ENCODE measurements at places on chromosomes 6 and 20.

GRCh38 chr6:17417817-17418216, 24.4 kb downstream of the CAP2 start:
- DNase-seq = no peak

DNA sequence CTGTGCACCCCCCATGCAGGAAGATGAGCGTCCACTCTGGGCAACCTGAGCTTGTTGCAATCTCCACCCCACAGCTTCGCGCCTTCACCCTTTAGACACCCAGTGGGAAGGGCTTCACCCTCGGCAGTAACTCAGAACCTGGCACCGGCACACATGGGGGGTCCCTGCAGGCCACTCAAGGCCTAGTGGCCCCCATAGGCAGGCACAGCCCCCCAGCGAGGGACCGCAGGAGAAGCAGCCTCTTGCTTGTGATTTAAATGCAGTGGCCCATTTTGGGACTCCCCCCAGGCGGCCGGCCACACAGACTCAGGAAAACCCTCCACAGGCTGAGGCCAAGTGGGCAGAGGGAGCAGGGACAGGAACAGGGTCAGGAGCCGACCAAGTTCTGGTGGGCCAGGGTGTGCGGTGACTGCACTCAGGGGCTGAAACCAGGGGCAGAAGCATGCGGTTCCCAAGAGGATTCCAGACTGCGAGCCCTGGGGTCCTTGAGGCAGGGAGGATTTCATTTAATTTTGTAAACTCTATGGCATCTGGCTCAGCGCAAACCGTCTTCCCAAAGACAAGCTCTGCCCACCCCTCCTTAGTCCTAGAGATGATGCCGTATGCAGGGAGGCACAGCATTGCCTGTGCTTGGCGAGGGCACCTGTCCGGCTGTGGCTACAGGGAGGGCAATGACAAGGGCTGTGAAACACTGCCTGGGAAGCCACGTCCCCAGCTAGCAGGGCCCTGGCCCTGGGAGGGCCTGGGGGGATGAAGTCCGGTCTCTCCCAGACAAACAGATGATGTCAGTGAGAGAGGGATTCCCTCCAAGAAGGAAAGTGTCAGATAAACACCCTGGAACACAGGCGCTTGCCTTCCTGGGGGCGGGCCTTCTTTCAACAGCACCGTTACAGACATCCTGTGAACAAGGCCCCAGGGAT, 52.9 kb upstream of the GPR31 start:
- DNase-seq = no peak

DNA sequence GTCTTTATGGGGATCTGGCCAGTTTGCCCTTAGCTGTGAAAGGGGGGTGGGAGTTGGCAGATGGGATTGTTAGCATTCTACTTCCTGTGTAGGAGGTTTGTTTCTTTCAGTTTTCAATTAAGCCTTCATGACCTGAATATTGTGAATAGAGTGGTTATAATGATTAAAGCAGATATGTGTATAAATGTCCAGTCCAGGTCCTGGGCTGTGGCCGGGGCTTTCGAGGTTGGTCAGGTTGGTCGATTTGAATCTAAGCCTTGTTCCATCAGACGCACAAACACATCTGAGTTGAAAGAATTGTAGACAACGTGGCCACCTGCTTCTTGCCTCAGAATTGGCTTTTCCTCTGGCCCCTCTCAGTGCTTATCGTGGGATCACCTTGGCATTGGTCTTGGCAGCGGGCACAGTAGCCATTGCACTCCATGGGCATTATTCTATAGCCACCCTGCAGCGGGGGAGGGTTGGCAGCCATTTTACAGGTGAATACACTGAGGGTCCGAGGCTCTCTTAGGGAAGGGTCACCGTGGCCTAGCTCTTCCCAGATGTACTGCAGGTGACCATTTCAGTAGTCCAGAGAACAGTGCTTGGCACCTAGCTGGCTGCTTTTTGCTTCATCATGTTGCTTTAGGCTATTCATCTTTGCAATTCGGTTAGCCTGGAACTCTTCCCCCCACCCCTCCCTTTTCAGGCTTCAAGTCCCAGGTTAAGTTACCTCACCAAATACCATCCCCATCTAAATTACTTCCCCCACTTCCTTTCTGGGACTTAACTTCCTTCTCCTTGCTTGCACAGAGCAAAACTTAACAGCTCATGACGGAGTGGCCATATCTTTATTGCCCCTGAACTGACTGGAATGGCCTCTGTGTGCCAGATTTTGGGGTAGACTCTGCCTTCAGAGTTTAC, 1.1 kb downstream of the RNF114 start:
- no peak for DNase-seq

DNA sequence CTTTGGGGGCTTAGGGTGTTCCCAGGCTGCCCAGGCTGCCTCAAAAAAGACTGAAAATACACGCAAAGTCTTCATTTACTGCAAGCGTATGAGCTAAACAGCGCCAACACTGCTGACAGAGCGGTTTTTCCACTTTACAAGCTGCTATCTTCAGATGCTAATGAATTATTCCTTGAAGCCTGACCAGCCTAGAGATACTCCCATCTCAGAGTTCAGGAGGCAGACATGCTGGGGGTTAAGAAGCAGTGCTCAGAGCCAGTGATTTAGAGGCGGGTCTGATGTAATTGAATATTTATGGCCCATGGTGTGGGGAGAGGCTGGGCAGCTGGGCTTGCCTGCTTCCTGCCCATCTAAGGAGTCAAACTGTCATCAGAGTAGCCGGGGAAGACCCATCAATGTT, 241.4 kb downstream of the SLC24A3 start:
- DNase-seq = no peak

DNA sequence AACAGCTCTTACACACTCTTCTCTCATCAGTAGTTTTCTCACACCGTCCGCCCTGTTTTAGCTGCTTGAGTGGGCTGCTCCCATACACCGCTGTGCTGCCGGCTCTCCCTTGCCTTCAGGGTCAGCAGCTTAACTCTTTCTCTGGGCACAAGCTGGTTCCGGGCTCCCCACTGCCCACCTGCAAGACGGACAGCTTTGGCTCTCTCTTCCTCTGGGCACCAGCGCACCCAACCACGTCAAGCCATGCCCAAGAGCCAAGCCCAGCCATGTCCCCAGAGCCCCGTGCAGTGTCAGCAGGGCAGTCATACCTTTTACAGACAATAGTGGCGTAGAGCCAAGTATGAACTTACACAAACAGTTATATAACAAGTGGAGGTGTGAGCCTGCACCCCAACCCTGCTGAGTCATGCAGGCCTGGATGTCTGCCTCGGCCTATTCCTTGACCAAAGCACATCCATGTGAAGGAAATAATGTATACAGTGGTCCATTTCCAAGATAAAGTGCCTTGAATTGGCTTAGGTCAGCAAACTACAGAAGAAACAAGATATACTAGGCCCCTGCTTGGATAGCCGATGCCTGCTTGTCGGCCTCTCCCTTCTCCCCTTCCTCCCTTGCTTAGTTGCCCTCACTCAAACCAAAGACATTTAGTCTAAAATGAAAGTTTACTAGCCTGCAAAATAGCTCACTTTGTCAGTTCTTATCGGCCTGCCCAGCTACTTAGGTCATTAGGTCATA, 89.3 kb downstream of the JPH2 start:
- no peak for DNase-seq

GRCh38 chr20:35063168-35063567, 29.4 kb downstream of the TRPC4AP start:
- no peak for DNase-seq

- peak; percentile 80 for DNase-seq
Observed at GRCh38 chr6:47097092-47097945, 55.2 kb upstream of the ADGRF1 start.

DNA sequence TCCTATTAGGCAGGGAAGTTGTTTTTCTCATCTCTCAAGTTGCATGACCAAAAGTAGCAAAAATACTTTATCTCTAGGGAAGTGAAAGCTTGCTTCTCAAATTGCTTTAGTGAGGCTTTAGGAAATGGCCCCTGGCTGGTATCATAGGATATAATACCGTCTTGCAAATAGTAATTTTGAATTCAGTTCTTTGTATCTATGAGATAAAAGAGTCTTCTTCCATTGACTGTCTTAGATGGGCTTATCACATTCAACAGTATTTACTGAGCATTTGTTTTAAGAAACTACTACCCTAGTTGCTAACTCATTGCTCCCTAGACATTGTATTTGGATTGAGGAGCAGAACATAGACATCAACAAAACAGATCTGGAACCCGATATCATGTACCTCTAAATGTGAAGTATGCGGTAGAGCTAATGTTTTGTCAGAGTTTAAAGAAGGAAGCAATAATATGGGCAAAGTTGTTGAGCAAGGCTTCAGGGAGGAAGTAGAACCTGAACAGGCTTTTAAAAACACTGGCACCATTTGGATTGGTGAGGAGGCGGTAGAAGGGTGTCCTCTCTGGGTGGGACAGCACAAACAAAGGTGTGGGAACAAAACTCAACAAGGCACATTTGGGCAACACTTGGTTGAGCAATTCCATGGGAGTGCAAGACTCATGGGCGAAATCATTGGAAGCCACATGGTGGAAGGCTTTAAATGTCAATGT, 101.5 kb downstream of the SGK1 start:
- DNase-seq = no peak

DNA sequence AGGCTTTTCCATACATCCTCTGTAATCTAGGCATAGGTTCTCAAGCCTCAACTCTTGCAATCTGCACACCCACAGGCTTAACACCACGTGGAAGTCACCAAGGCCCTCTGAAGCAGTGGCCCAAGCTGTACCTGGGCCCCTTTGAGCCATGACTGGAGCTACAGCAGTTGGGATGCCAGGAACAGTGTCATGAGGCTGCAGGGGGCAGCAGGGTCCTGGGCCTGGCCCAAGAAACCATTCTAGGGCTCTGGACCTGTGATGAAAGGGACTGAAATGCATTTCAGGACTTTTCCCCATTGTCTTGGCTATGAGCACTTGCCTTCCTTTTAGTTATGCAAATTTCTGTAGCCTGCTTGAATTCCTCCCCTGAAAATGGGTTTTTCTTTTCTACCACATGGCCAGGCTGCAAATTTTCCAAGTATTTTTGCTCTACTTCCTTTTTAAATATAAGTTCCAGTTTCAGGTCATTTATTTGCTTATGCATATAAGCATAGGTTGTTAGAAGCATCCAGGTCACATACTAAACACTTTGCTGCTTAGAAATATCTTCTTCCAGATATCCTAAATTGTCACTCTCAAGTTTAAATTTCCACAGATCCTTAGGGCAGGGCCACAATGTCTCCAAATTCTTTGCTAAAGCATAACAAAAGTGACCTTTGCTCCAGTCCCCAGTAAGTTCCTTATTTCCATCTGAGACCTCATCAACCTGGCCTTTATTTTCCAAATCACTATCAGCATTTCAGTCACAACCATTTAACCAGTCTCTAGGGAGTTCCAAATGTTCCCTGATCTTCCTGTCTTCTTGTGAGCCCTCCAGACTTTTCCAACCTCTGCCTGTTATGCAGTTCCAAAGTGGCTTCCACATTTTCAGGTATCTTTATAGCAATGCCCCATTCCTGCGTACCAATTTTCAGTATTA, 48.6 kb upstream of the CD2AP start:
- DNase-seq = no peak

GRCh38 chr6:113853252-113853651, 3.9 kb upstream of the MARCKS start:
- no peak for DNase-seq

GRCh38 chr6:82380566-82381185, 17.1 kb downstream of the TPBG start:
- DNase-seq = no peak

DNA sequence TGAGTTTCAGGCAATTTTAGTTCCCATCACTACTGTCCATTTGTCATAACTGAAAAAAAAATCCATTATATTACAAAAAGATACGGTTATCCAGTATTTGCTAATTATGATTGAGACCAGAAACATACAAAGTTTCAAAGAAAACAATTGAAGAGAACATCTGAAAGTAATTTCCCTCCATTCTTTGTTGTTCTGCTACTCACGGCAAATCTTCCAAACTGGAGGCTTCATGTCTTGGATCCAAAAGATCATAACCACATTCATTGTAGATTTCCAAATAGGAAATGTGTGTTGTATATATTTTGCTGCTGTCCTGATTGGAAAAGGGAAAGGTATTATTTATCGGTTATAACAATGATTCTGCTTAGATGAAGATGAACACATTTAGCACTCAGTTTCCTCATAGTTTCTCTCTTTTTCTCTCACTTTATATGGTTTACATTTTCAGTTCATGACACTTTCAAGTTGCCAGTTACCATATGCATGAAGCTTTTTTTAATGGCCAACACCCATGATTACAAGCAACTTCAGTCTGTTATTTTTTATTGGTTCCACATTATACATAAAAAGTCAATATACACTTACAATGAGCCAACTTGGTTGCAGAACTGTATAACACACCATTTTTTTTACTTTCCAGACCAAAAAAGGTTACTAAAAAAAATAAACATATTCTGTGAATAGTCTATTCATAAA, 90.4 kb downstream of the KIF6 start:
- no peak for DNase-seq

GRCh38 chr20:54160065-54161007, 13.4 kb downstream of the CYP24A1 start:
- DNase-seq = no peak

GRCh38 chr6:163336961-163337360, 77.6 kb upstream of the QKI start:
- no peak for DNase-seq

DNA sequence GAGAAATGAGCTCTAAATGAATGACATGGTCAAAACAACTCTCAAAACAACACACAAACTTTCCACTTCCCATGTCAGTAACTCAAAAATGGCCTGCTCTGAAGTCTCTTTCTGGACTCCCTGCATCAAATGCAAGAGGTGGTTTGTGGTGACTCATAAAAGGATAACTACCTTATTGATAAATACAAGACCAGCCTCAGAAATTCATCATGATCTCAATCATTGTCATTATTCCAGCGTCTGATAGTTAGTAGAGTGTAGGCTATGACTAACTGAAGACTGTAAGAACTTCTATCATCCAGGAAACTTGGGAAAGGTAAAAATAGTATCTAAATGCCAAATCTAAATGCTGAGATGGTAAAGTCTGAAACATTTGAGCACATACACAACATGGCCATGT, 369.4 kb downstream of the BMP2 start:
- DNase-seq = no peak

GRCh38 chr20:44028868-44029847, 114.5 kb downstream of the TOX2 start:
- no peak for DNase-seq

GRCh38 chr6:37990762-37991525, 171.4 kb downstream of the ZFAND3 start:
- DNase-seq = no peak

- DNase-seq = no peak
Observed at GRCh38 chr6:51049983-51050877, 231.6 kb downstream of the TFAP2B start.

DNA sequence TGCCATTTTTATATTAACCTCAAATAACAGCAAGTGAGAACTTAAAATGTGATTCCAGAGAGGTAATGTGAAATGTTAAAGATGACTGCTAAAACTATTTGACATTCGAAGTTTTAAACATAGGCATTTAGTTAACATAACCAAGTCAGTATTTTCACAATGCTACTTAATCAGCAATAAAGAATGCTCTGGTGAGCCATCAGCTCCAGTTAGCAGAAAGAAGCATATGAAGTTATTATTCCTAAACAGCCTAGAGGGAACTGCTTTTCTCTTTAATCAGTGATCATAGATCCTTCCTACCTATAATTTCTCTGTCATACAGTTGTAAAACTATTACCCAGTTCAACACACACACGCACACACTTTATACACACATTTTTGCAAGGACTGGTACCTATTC, 60.1 kb downstream of the MMS22L start:
- DNase-seq = no peak
